Keratinocyte (primary cell): ENCODE measurements at places on chromosomes 16 and 17.

DNA sequence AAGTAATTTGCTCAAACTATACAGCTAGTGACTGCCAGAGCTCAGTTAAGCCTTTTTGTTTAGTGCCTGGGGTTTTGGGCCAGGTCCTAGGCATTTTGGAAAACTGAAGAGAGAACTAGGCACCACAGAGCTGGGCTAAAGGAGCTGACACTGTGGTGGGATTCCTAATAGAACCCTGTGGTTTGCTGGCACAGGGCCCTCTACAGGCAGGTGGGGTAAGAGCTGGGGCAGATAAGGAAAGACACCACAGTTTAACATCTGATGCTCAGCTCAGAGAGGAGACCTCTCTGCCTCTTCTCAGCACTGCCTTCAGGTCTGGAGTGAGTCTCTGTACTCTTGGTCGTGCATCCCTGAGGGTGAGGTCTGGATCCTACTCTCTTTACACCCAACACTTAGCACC lies 121.2 kb downstream of the SNX11 start:
- DNase-seq: no peak

DNA sequence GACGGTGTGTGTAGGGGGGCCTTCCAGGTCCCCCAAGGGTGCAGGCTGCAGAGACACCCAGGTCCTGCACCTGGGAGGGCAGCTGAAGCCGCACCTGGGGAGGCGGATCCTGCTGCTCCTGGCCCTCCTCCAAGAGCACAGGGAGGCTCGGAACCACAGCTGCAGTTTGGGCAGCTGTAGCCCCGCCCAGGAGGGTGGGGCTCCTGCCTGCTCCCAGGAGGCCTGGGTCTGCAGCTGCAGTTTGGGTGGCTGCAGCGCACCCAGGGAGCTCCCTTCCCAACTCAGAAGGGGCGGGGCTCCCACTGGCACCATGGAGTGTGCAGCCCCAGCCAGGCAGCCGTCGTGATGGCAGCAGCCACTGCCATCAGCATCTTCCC lies 69.4 kb upstream of the NKD1 start:
- DNase-seq: peak; percentile 5

- DNase-seq: no peak
These were observed 126.3 kb downstream of the BANP start for GRCh38 chr16:88077328-88078108.

- no peak for DNase-seq
These were observed 7.1 kb downstream of the TRAF7 start for GRCh38 chr16:2162676-2163118.

- DNase-seq: no peak
These were observed 436.4 kb downstream of the KCNJ18 start for GRCh38 chr17:22128723-22129122.
